ENCODE measurements at places on chromosomes 7 and 10.

DNA sequence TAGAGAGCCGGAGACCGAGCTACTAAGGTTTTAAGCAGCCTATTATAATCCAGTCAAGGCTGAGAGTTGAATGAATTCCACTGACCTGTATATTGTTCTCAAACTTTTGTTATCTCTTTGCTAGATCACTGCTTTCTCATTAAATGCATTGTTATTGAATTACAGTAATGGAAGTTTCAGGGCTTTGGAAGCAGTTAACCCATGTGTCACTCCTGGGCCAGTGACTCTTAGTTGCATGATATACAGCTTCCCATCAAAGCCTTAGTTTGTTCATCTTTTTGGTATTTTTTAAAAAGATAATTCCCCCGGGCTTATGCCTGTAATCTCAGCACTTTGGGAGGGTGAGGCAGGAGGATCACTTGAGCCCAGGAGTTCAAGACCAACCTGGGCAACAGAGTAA lies 55.4 kb upstream of the KIAA1217 start:
- DNase-seq = no peak

DNA sequence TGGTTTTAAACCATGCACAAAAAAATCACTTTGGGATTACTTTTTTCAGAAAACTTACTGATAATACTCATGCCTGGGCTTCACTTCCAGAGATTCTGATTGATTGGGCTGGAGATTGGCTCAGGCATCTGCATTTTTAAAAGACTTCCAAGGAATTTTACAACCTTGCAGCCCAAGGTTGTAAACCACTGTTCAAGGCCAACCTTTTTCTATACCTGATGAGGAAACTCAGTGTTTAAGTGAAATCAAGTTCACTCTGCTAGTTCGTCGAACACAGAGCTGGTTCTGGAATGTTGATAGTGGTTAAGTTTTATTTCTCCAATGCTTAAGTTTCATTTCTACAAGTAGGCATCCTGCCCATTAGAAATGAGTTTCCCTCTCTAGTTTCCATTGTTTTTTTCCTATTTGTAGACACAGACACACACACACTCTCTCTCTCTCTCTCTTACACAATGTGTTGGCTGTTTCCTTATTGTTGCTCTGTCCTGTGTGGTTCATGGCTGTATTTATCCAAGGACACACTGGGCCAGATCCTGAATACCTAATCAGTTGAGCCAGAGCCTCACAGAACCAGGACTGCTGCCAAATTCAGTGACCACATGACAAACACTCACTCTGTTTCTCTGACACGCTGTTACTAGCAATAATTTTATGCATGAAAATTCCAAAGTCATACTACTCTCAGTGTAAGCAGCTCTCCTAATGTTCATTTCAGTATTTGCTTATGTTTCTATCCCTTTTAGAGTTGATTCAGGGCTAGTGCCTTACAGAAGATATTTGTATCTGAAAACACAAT lies 3.7 kb upstream of the IFIT1B start:
- DNase-seq = no peak

- DNase-seq = no peak
Observed at GRCh38 chr7:41134300-41135255, 568.3 kb downstream of the INHBA start.

- no peak for DNase-seq
Observed at GRCh38 chr7:30743371-30744074, 8.4 kb upstream of the INMT start.

- DNase-seq = no peak
Observed at GRCh38 chr7:114264023-114264422, 150.6 kb upstream of the FOXP2 start.

GRCh38 chr10:5608608-5609220 lies 57.7 kb downstream of the ASB13 start:
- no peak for DNase-seq

DNA sequence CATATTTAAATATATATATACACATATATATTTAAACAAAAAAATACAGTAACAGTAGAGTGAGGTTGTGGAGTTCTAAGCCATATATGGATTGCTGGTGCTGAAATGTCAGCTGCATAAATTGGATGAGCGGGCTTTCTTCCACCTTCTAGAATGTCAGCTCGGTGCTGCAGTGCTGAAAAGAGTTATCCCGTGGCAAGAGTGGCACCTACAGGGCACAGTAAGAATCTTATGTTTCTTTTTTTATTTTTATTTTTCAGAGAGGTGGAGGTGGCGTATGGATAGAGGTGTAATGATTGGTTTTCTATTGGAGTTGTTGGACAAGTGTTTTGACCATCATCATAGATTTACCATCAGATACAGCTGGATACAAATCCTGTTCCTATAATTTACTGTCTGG lies 86.2 kb upstream of the DYNC1I1 start:
- peak; percentile 24 for DNase-seq

DNA sequence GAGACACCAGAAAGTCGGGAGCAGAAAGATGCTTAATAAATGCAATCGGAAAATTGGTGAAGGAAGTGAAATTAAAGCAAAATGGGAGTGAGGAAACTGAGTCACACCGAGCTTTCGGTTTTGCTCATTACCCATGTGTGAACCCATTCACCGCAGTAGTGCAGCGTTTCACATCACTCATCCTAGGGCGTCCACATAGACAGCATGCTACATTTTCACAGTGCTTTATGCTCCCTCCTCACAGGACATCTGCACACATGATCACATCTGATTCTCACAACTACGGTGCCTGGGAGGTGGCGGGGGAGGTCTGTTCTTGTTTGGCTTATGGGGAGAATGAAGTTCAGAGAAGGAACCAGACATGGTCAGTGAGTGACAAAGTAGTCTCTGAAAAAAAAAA lies 36.6 kb upstream of the ATP6V0A4 start:
- no peak for DNase-seq

GRCh38 chr7:157662110-157662791 lies 325.4 kb downstream of the DNAJB6 start:
- DNase-seq = no peak

DNA sequence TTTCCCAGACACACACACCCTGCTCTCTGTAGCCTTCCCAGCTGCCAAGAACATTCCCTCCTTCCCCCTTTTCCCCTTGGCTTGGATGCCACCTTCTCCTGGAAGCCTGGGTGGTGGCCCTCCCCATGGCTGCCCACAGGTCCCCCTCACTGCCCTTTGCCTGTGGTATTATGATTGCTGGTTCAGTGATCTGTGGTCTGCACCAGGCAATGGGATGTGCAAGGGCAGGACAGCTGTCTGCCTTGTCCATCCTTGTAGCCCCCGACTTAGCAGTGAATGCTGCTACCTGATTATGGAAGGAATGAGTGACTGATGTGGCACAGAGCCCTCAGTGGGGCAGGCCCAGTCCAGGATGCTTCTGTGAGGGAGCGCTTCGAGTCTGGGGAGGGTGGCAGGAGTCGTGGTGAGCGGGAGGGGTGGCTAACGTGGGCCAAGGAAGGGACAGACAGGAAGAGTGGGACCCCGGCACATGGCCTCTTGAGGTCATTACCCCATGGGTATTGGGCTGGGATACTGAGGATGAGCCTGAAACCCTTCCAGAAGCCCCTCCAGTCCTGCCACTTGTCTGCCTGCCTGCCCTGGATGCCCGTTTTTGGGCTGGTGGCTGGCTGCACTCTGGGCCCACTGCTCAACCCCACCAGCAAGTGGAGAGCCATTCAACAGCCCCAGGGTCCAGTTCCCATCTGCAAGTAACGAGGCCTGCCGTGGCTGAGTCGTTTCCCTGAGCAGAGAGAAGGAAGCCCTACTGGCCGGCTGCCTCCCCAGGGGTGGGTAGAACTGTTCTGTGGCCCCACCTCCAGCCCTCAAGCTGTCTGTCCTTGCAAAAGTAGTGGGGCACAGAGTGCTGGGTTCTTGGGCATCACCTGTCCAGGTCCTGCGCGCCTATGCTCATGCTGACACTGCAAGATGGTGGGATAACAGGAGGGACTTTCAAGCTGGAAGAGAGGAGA lies 8.8 kb downstream of the CHST3 start:
- no peak for DNase-seq

GRCh38 chr7:90538405-90538804 lies 57.7 kb upstream of the CDK14 start:
- no peak for DNase-seq

DNA sequence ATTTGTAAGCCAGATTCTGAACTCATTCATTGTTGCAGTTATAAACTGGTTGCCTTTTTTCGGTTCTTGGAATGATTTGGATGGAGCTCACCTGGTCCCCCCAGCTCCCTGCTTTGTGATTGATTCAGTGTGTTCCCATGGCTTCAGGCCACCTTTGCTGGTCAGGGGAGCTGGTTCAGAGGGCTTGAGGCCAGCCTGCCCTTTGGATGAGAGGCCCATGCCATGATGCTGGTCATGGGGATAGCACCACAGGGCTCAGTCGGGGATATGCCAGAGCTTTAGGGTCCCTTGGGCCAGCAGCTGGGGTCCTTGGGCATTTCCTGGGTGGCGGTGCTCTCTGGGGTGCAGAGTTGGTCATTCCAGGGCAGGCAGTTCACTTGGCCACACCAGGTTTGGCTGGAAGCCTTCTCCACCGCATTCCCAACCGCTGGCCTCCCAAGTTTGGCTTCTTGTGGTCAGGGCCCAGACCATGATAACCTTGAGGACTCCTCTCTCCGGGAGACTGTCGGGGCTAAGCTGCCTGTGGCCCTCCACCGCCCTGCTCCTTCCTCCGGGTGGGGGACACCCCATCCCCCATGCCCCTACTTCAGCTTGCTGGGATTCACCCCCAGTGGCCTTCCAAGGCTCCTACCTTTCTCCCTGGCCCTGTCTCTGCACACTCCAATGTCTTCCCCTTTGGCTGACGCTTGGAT lies 65.1 kb downstream of the MGMT start:
- DNase-seq = no peak

- DNase-seq = no peak
Observed at GRCh38 chr7:114342431-114343179, 72.0 kb upstream of the FOXP2 start.

- DNase-seq = no peak
Observed at GRCh38 chr10:22604344-22605126, 109.8 kb downstream of the PIP4K2A start.

DNA sequence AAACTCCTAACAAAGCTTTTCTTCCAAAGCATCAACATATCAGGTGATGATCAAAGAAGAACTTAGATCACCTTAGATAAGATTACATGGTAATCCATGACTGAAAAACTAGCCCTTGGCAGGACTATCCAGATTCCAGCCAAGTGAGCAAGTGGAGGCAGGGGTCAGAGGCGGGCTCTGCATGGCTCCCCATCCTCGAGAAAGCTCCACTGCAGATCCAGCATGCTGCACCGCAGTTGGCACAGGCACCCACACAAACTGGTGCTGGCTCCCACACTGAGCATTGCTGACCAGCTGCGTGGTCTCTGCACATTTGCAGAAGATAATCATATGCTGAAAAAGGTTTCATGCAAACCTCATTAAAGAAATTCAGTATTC lies 10.1 kb downstream of the PSAP start:
- DNase-seq = no peak

DNA sequence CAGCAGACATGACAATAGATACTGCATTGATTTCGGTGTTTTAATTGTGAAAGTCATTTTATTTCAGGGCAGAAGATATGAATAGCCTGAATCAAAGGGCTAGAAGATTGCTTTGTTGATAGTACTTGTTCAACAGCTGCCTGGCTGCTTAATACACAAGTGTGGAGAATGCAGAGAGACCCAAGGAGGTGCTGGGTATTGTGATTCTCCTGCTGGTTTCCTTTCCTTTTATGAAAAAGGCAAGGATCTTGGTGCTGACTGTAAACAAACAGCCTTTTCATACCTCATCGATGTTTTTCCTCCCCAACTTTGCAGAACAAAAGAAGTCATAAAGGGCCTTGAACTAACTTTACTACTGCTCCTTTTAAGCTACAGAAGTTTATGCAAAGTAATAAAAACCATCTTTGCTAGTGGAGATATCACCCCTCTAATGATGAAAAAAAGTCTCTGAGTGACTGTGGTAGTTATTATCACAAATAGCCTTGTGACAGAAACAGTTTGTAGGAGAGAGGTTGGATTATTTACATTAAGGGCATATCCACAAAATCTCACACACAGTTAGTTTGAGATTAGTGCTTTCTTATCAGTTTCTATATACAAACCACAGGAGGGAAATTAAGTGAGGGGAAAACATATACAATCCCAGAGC lies 800.0 kb downstream of the LRMDA start:
- DNase-seq = peak; percentile 1

- DNase-seq = no peak
Observed at GRCh38 chr7:65820287-65820950, 52.5 kb upstream of the VKORC1L1 start.

GRCh38 chr10:100345570-100346330 lies 1.3 kb upstream of the SCD start:
- peak; percentile 23 for DNase-seq

- DNase-seq = no peak
Observed at GRCh38 chr10:123557366-123558108, 108.6 kb upstream of the GPR26 start.

DNA sequence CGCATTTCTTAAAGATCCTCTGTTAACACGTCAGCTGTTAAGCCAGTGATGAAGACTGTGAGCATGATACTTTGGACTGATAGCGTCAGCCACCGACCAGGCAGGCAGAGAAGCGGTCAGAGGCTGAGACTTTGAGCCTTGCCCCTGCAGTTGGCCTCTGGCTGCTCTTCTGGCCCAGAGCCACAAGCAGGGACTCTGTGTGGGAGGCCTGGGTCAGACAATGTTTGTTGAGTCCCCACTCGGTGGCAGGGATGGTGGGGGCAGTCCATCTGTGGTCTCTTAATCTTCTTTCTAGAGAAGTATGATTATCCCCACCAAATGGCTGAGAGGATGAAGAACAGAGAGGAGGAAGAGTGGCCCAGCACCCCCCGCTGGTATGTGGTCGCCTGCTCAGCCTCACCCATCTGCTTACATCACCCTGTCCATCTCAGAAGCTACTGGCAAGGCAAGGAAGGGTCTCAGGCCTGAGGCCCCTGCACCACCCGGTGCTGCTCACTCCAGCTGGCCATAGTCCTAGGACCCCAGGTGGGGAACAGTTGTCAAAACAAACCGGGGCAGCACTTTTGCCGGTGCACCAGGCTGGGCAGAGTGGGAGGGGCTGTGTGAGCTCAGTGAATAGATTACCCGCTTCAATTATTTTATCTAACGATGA lies 202.9 kb downstream of the GRID1 start:
- peak; percentile 75 for DNase-seq

DNA sequence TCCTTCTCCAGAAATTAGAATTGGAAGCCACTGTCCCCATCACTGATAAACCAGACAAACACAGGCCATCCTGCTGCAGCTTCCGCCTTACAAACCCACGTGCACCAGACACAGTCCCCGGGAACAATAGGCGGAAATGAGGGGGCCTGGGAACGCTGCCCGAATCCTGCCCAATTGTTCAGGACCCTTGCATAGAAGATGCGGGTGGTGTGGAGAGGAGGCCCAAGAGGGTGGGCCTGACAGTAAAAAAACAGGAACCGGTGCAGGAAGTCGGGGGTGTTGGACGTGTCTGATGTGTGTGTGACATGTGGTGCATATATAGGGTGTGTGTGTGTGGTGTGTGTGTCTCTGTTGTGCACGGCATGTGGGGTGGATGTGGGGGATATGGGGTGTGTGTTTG lies 26.5 kb upstream of the CHST15 start:
- DNase-seq = no peak

DNA sequence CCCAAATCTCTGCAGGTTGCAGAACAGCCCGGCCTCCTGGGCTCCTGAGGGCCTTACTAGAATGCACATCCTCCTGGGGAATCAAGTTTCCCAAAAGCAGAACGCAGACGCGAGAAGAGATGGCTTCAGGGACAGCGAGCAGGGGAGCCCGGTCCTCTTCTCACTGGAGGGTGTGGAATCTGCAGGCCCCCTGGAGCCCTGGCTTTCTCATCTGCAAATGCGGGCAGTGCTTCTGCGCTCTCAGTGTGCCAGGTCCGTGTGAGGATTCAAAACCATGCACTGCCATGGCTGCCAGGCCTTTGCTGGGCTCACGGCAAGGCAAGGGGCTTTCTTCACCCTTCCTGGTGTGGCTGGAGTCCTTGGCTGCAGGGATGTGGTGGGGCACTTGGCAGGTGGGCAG lies 330.9 kb upstream of the MKI67 start:
- DNase-seq = no peak
